ENCODE measurements at places on chromosomes 16 and 17. TPM values are rescaled to one million over a fixed set of nuclear protein-coding genes. Genes with fewer than 3 reads are reported as not detected.

Gene SLC7A5
- 243 TPM for total RNA-seq

Gene C16orf89
- not detected for total RNA-seq

Gene PPP1R27
- total RNA-seq, result not detected

Gene KRT40
- not detected for total RNA-seq

Gene KRTAP2-1
- total RNA-seq, result not detected

Gene CDRT15L2
- total RNA-seq, result not detected

Gene WFDC1
- 0.14 TPM for total RNA-seq

Gene MSLN
- total RNA-seq, result 11.5 TPM

Gene TEKT1
- total RNA-seq, result not detected

Gene NKD1
- 0.19 TPM for total RNA-seq

Gene SMIM22
- total RNA-seq, result 5.2 TPM

Gene TEKT5
- total RNA-seq, result not detected

Gene C16orf54
- not detected for total RNA-seq

Gene ACSM3
- total RNA-seq, result 0.88 TPM

Gene IRX5
- 25.1 TPM for total RNA-seq

Gene CDK5R1
- 7.7 TPM for total RNA-seq

All from airway epithelial cell (primary cell).